ENCODE measurements at places on chromosomes 5 and 9. TPM values are rescaled to one million over a fixed set of nuclear protein-coding genes. Genes with fewer than 3 reads are reported as not detected.

FAM151B gene
- total RNA-seq: 0.92 TPM

- no peak for DNase-seq
Measured at GRCh38 chr5:36734422-36734821, 128.0 kb downstream of the SLC1A3 start.

DNA sequence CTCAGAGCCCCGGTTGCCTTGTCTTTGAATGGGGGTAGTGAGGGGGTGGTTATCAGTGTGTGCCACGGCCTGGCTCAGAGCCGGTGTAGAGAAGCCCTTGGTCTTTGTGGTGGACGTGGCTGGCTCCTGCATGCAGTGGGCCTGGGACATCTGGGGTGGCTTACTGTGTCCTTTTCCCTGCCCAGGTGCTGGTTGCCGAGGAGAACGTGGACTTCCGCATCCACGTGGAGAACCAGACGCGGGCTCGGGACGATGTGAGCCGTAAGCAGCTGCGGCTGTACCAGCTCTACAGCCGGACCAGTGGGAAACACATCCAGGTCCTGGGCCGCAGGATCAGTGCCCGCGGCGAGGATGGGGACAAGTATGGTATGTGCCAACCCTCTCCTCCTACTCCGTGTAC lies 16.5 kb downstream of the FGF18 start:
- DNase-seq: no peak

DNA sequence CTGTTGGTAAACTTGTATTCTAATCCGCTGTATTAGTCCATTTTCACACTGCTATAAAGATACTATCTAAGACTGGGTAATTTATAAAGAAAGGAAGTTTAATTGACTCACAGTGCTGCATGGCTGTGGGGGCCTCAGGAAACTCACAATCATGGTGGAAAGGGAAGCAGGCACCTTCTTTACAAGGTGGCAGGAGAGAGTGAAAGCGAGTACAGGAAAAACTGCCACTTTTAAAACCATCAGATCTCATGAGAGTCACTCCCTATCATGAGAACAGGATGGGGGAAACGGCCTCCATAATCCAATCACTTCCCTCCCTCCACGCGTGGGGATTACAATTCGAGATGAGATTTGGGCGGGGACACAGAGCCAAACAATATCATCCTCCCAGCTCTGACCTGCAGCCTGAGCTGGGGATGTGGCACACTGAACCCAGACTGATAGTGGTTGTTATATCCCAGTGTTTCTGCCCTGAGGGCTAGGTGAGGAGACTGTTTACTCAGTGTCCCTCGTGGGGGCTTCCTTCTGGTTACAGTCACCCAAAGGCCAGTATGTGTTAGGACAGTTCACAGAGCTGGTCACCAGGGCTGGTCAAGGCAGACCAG lies 488.3 kb downstream of the KDM4C start:
- DNase-seq: no peak

C9orf50 gene
- total RNA-seq: not detected

DNA sequence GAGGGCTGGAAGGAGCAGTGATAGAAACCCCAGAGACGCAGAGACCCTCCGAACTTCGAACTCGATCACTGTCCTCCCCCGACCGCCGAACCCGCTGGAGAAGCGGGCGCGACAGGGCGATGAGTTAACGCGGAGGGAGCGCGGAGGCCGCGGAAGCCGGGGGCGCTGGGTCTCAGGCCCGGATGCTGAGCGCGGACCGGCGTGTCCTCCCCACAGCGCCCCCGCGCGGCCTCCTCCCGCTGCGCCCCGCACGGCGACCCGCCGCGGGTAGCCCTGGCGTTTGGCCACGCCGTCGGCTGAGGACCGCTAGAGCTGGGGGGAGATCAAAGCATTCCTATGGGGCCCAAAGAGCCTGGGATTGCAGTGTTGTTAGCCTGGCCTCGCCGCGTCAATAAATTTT lies 7.7 kb upstream of the DMRT2 start:
- DNase-seq: no peak

GRCh38 chr5:71587766-71588532 lies 809 bp downstream of the MCCC2 start:
- no peak for DNase-seq

DNA sequence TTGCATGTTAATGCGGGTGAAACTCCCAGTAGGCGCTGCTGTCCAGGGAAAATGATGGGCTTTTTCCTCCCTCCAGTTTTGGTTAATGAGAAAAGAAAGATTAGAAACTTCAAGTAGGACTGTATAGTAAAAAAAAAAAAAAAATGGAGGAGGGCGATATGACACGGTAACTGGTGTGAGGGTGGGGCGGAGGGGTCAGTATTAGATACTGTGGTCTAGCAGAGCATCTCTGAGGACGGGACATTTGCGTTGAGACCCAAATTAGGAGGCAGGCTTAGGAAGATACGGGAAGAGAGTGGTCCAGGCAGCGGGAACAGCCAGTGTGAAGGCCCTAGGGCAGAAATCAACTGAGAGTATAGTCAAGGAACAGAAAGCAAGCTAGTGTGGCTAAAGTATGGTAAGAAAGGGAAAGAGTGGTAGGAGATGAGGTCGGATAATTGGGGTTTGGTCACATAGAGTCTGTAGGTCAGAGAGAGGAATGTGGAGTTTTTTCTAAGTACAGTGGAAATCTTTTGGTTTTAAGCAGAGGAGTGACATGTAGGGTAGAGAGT lies 707 bp downstream of the RMND5B start:
- no peak for DNase-seq

DNA sequence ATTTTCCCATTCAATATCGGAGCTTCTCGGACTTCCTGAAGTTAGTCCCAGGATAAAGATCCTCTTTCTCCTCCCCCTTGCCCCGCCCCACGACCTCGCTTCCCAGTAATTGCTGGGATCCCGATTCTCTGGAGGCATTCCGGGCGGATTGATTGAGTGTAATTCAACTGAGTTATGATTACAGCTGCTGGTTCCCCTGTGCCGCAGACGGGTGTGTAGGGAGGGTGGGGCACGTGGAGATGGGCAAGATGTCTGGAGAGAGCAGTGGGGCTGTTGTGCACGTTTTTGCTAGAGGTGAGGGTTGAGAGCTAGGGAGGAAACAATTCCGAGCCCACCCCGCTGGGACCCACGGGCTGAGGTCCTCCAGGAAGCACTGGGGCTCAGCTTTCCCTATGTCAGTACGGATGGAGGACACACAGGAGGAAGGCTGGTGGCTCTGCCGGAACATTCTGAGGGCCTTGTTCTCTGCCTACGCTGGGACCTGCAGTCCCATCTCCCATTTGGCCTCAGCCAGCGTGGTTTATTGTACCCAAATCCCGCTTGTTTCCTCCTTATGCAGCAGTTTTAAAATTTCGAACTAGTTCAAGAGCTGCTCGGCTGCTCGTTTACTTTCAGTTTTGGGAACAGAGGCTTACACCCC lies 2.4 kb upstream of the DMRT2 start:
- DNase-seq: no peak

All from esophagus squamous epithelium (tissue), 5 donors.